T1000 (cell line): ENCODE measurements at places on chromosomes 3 and 15.

DNA sequence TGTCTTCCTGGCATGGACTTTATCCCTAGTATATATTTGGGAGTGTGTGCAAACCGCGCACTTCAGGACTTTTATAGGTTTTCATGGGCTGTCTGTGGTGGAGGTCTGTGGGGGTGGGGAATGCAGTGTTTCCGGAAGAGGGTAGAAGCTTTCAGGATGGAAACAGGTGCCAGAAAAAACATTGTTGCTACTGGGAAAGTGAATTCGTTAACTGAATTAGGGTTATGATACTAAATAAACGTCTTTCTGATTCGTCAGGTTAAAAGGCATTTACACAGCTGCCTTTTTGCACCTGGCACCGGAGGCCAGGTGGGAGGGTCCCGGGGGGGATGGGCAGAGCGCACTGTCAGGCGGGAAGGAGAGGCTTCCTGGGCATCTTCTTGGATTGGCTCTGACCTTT, 62.1 kb downstream of the SLCO3A1 start:
- no peak for DNase-seq

GRCh38 chr3:179872842-179873241, 163.9 kb downstream of the PEX5L start:
- DNase-seq: no peak

DNA sequence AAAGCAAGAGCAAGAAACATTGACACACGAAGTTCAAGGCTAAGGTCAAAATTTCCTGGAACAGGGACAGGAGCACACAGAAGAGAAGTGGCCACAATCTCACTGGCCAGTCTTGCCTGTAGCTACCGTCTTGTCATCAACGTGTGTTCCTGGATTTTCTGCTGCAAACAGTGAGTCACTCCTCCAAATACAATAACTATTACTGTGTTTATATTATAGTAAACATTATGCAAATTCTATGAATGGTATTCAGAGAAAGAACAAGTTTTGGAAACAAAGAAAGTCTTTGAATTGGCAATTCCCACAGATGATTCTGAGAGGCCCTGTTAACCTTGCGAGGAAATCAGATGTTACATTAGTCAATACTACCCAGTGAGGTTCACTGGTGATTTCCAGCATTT, 220.5 kb downstream of the FAM43A start:
- no peak for DNase-seq

GRCh38 chr3:31981206-31982181, at the start of the genes OSBPL10 and ZNF860:
OSBPL10 (minus strand) TSS chr3:31981262; CDS start chr3:31981179, 83 bp downstream.
ZNF860 (plus strand) TSS chr3:31981750; CDS start chr3:31989080, 7,330 bp downstream.
- peak; percentile 73 for DNase-seq

GRCh38 chr3:191269289-191270085, 59.7 kb upstream of the CCDC50 start:
- no peak for DNase-seq

DNA sequence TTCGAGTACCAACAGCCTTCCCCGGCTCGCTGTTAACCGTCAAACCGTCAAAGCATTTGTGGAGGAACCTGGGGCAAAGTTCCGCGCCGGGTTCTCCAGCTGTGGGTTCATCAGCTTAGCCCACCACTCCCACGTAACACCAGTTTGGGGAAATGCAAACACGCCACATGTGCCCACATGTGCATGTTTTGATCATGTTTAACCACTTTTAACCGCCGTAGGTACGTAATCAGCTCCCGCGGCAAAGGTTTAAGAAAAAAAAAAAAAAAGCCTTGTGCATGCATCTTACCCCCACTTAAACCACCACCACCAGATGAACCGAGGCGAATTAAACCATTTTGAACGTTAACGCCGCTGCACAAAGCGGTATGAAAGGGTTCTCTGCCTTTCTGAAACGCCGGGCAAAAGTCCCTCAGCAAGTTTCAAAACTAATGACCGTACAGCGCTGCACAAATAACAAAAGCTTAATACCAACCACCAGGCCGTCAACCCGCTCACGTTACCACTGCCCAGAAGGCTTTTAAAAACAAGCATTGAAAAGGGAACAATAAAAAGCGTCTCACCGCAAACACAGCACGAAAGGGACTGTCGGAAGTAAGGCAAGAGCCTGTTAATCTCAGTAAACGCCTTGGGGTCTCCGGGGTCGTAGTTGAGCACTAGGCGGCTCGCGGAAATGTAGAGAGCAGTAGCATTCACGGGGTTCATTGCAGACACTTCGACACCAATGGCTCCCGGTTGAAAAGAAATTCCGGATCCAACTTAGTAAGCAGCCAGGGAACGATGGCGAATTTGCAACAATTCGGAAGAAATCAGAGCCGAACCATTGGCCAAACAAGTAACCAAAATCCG, 1.5 kb downstream of the MSL2 start:
- DNase-seq: no peak

DNA sequence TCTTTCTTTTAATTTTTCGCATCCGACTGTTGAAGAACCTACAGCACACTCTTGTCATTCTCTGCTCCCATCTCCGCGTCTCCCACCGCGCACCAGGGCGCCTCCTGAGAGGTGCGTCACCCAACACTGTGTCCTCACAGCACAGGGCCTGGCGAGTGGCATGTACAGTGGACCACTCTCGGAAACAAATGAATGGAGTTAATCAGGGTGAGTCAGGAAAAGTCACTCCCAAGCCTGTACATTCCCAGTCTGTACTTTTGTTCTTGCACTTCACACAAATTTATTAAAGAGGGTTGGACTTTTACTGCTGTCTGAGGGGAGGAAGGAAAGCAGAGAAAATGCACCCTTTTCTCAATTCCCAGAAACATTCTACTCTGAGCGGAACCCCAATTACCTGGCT, 625 bp downstream of the COL6A6 start:
- peak; percentile 8 for DNase-seq

DNA sequence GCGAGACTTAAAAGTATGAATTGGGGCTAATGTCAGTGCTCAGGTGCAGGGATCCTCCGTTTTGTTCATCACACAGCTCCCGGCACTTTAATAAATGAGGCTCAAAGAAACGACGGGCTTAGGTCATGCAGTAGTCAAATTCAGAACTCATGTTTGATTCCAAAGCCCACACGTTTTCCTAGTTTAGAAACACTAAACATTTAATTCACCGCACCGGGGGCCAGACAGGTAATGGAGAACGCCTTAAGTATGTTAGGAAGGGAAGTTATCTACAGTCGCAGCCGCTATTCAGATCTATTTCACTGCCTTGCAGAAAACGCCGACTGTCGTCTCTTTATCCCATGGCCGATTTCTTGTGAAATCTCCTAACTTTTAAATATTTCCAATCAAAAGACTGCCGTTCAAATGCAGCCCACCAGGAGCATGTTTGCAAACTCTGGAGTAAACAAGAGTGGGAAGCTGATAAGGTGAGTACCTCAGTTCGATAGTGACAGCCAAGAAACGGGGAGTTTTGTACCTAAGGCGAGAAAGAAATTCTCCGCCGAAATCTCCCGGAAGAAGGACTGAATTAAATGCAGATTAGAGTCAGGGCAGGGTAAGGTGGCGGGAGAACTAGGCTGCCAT, 569 bp downstream of the HIGD2B start:
- no peak for DNase-seq

DNA sequence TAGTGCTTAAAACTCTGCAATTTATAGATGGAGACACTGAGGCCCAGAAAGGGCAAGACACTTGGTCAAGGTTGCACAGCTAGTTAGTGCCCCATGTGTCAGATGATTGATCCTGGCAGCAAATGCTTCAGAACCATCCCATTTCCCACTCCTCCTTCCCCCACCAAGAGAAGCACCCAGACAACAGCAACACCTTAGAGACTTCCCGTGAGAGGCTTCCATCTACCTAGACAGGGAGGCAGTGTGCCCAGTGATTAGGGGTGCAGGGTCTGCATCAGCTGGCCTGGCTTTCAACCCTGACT, 77.6 kb downstream of the CORO2B start:
- no peak for DNase-seq

DNA sequence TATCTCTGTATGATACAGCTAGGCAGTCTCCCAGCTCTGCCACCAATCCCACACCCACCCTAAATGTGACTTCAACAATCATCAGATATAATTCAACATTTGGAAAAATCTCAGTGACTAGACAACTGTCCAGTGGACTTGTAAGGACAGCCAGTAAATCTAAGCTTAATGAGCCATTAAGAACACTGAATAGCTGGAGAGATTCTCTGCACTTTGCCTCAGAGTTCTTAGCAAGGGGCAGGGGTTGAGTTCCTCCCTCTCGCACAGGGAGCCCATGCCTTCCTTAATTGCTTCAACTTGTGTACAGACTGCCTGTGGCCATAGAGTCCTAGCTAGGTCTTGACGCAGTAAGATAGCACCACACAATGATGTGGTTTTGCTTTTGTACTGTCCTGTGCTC, 15.6 kb downstream of the MEX3B start:
- no peak for DNase-seq

DNA sequence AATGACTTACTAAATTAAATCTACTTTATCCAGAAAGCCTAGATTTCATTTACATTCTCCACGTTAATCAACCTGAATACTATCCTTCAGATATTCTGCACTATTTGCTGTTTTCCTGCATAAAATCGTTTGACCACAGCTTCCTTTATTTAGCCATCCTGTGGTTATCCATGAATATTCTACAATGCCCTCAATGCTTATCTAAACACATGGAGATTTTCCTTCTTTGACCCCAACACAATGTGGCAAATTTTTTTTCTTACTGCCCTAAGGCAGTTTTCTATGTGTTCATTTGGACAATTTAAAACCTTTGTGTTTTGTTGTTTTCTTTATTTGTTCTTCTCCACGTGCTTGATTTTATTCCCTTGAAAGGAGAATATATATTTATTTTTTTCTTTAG, 495.5 kb upstream of the ROBO1 start:
- DNase-seq: no peak

DNA sequence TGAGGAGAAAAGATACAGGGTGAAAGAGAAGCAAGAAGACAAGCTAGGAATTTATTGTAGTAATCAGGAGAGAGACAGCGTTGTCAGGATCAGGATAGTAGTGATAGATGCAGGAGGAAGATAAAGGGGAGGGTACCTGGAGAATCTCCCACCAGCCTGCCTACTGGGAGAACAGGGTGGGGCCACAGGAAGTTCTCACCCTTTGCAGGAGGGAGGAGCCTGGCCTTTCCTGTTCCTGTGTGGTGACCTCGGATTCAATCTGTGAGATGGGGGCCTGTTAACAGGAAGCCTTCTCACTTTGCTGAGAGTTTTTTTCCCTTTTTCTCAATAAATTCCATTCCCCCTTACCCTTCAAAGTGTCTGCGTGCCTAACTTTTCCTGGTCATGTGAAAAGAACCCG, 37.6 kb downstream of the GMPS start:
- DNase-seq: no peak

- DNase-seq: no peak
Observed at GRCh38 chr3:4845882-4846281, 133.4 kb upstream of the BHLHE40 start.

- no peak for DNase-seq
Observed at GRCh38 chr3:177610686-177611633, 413.7 kb upstream of the TBL1XR1 start.

DNA sequence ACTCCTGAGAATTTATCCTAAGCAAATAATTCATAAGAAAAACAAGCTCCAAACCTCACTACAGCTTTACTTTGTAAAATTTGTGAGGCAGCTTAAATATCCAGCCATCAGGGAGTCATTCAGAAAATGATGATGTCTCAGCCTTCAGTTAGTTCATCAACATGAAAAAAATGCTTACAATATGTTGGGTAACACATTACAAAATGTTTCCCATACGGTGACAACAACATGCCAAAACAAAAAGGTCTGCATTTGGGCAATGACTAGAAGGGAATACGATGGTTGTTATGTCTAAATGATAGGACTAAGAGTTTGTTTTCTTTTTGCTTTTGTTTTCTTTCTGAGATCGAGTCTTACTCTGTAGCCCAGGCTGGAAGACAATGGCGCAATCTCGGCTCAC, 47.0 kb upstream of the CFAP161 start:
- no peak for DNase-seq

DNA sequence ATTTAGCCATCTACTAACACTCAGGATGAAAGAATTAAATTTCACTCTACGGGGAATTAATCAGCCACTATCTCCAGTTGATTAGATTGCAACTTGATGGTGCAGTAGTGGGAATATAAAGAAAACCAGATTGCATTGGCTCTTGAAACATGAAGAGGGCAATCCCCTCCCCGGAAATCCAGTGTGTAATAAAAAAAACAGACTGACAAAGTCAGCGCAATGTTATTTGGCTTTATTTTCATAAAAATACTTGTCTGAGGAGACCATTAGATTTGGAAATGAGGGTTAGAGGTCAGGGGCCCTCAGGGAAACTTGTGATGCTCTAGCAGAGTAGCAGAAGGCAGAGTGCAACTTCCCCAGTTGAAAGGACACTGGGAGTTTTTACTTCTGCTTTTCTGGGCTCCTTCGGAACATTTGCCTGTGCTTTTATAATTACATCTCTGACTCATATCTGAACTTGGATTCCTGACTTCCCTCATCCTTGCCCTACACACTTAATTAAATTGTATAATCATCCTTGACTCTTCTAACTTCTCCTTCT, 326.8 kb downstream of the TUSC7 start:
- peak; percentile 55 for DNase-seq

- no peak for DNase-seq
Observed at GRCh38 chr15:25838191-25838870, 24.8 kb downstream of the ATP10A start.

- no peak for DNase-seq
Observed at GRCh38 chr3:141355242-141355641, 13.1 kb upstream of the ZBTB38 start.

- no peak for DNase-seq
Observed at GRCh38 chr3:46368569-46368968, 2.2 kb upstream of the CCR5 start.
